ENCODE measurements at places on chromosomes 12 and 14. TPM values are rescaled to one million over a fixed set of nuclear protein-coding genes. Genes with fewer than 3 reads are reported as not detected.

EXOC5 gene
- 63.3 TPM for total RNA-seq

CPNE6 gene
- total RNA-seq, result not detected

OR2AP1 gene
- not detected for total RNA-seq

CELA1 gene
- total RNA-seq, result not detected

DNA sequence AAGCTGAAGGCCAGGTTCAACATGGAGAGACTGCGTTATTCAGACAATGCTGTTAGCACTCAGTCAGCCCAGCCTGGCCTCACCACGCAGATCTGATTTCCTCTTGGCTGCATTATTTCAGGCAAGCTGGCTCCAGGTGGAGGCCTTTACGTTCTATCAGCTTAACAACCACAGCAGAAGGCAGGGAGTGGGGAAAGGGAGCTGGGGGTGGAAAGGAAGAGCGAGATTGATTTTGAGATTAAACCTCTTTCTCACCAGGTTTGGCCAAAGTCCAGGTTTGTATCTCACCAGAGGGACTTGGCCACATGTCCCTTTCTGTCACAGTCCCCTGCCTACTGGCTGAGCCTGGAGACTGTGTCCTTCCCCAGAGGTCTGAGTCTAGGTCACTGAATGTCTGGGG is 543.7 kb upstream of the TMEM132C start:
- DNase-seq, result no peak

DNA sequence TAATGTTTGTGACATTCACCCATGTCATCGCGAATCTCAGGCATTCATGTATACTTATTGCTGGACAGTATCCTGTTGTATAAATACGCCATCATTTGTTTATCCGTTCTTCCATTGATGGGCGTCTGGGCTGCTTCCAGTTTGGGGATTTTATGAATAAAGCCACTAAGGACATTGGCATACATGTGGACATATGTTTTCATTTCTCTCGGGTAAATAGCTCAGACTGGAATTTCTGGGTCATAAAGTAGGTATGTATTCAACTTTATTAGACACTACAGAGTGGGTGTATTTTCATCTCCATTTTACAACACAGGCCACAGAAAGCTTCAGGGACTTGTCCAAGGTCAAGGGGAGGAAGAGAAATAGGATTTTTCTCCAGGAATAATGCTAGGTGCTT is 48.9 kb downstream of the HRK start:
- DNase-seq, result no peak

- DNase-seq, result no peak
Observed at GRCh38 chr12:3341594-3341993, 149.4 kb upstream of the PRMT8 start.

DNA sequence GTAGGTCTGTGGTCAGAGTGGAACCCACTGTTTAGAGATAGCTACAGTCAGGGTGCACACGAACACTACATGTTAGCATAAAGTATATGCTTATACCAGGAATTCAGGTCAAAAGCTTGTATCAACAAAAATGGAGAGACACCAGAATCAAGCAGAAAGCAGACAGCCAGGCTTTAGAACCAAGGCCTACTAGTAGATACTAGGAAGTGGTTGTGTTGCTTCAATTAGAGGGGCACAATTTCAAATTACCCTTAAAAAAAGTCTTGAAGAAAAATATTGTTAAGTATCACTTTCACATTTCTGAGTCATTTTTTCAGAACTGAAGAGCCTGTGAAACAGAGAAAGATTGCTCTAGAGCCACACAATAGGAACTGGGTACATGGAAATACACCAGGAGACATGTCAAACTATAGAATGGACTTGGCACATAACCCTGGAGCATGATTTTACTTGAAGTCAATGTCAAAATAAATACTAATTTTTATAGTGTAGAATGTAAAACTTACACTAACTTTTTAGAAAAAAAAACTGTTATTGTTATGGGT is 41.6 kb downstream of the LRRC9 start:
- DNase-seq, result no peak

DNA sequence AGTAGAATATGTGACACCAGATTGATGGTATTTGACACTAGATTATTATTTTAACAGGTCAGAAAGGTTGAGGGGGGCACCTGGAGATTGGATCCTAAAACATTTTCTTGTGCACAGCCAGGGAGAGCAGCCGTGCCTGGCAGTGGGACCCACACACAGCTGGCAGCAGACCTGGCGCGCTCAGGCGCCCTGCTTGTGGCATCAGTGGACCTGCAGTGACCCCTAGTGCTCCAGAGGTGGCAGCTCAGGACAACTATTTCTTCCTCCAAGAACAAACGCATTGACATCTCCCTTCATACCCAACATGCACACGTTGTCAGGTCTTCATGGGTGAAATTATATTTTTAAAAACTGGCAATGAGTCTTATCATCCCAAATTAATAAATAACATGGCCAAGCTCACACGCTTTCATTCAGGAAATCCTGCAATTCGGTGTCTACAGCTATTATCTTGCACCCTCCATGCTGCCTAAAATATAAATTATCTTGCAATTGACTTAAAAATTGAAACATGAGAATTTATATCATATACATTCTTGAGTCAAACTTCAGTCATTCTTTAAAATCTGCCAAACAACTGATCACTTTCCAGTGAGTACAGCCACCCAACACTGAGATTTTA is 7.7 kb upstream of the TMEM132D start:
- DNase-seq, result no peak

DNA sequence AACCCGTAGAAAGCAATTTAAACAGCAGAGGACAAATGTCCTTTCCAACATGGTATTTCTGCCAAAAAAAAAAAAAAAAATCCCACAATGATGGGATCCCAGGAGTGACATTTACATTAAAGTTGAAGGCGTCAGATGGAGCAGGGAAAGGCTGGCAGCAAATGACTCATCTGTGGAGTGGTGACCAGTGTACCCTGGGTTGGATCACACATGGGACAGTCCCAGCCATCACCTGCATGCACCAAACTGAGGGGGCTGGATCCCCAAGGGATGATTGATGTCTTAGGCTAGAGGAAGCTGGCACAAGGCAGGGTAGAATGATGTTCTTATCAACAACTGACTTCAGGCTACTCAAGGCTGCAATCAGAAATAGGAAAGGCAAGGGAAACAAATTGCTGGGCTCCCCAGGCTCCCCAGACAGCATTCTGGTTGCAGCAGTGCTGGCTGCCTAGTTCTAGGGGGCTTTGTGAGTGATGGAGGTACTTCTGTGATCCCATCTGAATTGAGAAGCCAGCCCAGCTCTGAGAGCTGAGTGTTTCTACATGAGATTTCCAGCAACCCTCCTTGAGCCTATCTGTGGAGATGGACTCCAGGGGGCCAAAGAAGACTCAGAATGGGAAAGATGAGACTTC is 117.9 kb downstream of the DPF3 start:
- DNase-seq, result no peak

DNA sequence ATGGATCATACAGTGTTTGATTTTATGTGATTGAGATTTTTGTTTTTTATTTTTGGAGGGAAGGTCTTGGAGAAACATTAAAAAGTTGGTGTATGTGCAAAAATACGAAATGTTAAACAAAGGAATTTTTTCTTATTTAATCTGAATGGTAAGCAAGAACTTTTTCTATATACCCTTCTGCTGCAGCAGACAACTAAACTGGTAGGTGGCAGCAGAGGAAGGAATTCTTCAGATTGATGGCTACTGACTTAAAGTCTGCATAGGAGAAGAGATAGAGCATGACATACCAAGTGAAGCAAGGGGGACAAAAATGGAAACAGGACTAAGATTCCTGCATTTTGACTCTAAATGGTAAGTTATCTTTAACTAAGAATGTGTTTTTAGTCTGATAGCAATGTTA is 42.0 kb upstream of the A2ML1 start:
- no peak for DNase-seq

DNA sequence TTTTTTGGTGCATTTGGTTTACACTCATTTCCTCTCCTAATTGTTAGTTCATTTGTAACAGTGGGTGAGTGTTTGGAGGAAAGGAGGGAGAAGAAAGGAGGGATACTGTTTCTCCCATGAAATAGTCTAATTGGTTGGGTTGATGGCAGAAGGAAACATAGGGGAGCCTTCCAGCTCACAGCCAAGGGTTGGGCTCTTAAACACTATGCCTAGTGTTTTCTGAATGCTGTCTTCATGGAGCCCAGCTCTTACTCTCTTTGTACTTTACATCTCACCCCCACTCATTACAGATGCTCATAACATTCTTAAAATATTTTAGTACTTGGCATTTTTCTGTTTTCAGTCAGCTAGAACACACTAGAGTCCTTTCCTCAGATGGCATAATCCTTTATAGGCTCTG is 38.2 kb downstream of the BAZ2A start:
- DNase-seq, result no peak

- no peak for DNase-seq
Observed at GRCh38 chr12:65319688-65320200, 41.3 kb downstream of the MSRB3 start.

DNA sequence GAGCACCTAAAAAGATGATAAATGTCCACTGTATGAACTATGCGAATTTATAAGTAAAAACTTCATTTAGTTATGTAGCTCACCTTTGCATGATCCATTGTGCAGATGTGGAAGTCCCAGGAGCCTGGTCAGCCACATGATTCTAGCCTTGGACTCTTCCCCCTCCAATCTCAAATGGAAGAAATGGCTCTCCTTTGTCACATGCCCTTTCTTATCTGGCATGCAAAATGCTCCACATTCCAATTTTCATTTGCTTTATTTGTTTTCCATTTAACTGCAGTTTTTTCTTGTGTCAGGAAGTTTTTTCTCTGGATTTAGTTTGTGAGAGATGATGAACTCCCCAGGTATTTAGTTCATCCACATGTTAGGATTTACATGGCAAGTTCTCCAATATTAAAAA is 73.8 kb downstream of the DYRK2 start:
- DNase-seq, result no peak

DNA sequence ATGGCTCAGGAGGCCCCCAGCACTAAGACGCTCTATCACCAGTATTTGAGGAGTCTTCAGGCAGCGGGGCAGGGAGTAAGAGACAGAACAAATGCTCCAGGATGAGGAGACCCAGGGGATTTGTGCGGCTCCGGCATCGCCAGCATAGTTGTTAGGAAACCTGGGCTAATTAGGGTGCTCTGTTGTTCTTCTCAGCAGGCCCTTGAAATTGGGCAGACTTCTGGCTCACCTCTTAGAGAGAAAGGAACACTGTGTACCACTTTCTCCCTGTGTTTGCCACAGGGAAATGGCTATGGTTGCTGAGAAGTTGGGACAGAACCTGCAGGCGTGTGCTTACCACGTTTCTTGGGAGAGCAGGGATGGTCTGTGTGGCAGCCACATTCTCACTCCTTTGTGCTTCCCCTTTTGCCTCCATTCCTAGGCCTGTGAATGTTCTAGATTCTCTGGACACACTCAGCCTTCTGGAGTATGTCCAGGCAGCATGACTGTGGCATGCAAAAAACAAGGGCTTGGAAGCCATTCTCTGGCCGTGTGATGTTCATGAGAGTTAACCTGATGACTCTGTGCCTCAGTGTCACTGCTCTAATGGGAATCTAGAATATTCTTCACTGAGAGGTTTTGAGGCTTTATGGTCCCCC is 109.0 kb downstream of the CHST11 start:
- no peak for DNase-seq

DNA sequence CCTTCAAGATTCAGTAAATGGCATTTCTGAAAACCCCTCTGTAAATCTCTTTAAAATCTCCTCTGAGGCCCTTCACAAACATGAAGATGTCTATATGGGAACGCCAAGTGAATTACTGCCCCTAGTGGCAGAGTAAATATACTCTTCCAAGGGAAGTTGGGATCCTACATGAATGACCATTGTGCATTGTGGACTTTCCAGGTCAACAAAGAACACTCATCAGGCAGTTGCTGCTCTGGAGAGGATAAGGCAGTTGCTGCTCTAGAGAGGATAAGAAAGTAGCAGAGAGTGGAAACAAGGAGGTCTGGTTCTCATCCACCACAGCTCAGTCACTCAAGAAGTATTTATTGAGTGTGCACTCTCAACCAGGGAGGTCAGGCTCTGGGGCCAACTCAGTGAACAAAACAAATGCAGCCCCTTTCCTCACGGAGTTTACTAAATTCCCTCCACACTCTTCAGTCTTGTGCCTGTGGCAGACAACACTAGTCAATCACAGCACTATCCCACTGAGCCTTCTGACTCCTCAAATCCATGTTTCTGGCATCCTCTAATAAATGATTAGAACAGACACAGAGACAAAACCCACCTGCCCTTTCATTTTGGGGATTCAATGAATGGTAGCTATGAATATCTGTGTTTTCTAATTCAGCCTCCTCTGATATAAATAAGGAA is 52.9 kb downstream of the SVOP start:
- no peak for DNase-seq

Measured in Right ventricle myocardium inferior (tissue), 1 donor.